ENCODE measurements at places on chromosomes 5 and 9.

DNA sequence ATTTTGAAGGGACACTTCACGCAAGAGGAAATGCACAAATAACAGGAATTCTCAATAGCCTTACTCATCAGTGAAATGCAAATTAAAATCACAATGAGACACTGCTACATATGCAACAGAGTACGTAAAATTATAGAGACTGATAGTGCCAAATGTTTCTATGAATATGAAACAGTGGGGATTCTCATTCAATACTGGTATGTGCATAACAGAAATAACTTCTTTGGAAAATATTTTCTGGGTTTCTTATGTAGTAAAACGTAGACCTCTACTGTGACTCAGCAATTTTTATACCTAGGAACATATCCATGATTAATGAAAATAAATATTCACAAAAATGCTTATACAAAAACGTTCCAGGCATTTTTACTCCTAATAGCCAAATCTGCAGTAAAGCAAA is 1625.2 kb downstream of the MAT2B start:
- DNase-seq = no peak

- no peak for DNase-seq
These were observed 46.6 kb downstream of the SLC12A7 start for GRCh38 chr5:1065143-1065750.

GRCh38 chr5:53327811-53328334 is 152.6 kb upstream of the FST start:
- no peak for DNase-seq

DNA sequence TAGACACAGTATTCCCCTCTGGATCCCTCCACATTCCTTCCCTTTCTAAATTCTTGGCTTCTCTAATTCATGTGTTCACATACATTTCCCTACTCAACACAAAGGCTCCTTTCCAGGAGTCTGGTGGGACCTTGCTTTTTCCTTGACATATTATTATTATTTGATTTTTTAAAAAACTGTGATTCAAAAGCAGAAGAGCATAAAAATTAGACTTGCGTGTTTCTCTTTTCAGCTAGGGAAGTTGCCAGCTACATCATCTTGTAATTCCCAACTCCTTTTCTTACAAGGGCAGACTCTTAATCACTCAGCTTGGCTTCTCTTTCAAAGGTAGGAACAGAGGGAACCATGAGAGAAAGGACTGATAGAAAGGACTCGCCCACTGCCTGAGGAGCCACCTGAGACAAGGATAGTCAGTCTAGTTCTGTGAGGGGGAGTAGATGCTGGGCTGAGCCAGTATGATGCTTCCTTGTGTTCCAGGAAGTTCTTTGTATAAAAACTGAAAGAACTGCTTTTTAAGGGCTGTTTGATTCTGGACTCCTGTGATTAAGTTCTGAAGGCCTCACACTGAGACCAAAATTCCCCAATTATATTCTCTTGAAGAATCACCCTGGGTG is 51.0 kb upstream of the DPYSL3 start:
- DNase-seq = no peak

DNA sequence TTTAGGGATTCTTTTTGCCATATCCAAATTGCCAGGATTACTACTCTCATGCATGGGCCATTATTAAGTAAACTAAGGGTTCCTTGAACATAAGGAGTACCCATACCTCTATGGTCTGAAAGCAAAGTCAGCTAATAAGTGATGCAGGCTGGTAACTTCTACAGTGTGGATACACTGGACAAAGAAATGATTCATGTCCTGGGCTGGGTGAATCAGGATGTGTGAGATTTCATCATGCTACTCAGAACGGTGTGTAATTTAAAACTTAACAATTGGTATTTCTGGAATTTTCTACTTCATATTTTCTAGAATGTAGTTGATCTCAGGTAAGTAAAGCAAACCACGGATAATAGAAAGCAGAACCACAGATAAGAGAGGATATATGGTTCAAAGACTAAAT is 428.8 kb downstream of the CHSY3 start:
- no peak for DNase-seq

- DNase-seq = no peak
These were observed 121.1 kb downstream of the DMXL1 start for GRCh38 chr5:119191944-119192343.

GRCh38 chr9:36488389-36488756 is 84.3 kb upstream of the MELK start:
- peak; percentile 19 for DNase-seq

DNA sequence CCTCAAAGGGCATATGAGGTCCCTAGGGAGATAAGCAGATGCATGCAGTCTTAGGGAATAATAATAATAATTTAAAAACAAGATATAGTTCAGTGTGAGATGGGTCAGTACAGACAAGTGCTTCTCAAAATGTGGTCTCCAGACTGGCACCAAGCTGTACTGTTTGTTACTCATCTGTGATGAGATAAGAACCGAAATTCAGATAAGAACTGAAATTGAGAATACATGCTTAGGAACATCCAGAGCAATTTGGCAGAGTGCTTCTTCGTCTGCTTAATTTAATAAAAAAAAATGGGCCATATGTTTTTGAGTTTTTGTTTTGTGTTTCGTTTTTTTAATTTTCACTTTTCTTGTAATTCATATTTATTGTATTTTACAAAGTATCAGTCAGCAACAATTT is 86.5 kb upstream of the SGCD start:
- no peak for DNase-seq

DNA sequence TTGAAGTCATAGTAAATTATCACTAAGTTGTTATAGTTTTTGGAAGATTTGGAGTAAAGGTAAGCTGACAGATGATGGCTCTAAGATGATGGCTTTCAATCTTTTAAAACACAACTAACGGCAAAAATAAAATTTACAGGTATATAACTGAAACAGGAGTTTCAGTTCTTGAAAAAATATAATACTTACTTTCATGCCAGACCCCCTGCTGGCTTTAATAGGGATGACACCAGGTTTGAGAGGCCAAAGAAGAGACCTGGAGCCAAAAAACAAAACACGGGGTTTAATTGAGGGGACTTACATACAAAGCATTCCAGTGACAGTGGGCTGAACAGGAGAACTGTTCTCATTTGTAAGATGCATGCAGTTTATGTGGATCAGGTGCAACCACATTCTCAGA is 301.7 kb upstream of the PCSK5 start:
- no peak for DNase-seq

DNA sequence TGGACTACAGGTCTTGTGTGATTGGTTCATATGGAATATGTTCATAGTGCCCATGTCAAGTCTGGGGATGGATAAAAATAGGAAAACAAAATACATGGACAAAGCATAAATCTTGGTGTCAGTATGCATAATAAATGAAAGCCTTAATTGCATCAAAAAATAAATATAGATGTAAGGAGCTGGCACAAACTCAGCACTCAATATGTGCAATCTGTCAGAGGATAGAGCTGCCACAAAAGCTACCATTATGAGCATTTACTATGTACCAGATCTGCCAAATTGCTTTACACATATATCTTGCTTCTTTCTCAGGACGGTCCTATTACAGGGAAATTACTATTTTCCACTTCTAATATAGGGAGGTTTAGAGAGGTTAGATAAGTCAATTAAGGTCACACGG is 18.2 kb upstream of the TMED7 start:
- no peak for DNase-seq

All from activated naive CD4-positive, alpha-beta T cell treated with anti-CD3 and anti-CD28 coated beads for 36 hours (primary cell).